ENCODE measurements at places on chromosomes 4 and X.

DNA sequence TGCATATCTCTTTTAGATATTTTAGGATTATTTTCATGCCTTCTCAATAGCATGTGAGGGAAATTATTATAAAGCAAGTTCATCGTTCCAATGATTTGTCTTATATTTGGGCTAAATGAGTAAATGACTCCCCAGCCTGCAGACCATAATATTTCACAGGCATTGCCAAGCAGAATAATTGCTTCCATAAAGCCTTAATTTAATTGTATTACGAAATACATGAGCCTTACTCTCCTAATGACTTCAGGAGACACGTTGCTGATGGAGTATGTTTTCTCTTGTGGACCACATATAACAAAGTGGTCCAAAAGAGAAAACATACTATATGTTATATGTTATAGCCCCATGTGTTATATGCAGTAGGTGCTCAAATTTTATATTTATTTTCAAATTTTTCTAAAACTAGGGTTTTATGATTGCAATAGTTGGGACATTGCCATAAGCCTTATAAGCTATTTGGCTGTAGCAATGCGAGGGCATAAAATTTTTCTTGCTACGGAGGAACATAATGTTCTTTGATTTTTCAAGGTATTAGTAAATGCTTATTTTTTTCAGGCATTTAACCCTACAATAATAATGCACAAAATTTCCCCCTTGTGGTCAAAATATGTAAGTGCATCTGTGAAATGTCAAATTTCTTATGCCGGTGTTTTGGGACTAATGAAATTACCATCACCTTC lies 26.2 kb upstream of the TMPRSS11D start:
- DNase-seq = no peak

DNA sequence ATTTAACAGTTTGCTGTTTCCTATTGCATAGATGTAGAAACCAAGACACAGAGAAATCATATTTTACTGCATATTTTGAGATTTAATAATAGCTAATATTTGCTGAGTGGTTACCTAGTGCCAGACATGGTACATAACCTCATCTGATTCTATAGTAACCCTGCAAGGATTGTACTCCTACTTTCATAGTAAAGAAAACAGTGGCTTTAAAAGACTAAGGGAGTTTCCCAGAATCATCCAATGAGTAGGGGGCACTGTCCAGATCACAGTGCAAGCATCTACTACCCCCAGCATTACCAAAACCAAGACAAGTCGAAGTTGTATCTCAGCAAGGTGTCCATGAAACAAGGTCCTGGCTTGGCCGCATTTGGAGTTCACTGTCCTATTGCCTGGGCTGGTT lies 224.5 kb upstream of the TENM3 start:
- DNase-seq = no peak

DNA sequence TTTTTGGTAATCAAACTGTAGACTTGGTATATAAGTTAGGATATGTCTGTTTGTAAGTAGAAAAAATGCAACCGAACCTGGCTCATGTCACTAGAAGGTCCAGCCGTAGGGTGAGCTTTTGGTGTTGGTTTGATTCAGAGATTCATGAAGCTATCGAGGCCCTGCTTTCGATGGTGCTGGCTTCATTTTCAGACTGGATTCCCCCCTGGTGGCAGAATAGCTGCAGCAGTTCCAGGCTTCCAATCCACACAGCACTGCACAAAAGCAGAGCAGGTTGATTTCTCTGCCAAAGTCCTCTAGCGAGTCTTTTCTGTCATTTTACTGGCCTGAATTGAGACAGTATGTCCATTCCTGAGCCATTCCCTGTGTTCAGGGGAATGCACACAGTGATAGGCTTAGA lies 33.1 kb downstream of the PDK3 start:
- no peak for DNase-seq

GRCh38 chr4:68079928-68080327 lies 49.7 kb downstream of the TMPRSS11F start:
- no peak for DNase-seq

DNA sequence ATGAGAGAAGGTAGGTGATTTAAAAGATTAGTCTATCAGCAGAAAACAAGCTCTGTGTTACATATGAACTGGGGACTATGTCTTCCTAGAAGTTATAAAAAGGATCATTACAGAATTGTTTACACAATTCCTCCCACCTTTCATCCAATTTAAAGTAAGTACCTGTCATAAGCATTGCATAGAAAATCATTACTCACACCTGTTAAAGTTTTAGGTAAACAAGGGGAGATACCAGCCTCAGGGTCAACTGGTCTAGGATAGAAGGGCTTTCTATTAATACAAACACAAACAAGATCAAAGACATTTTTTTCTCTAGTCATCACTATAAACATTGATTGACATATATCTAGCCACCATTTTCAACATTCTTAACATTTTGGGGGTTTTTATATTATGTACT lies 333.9 kb downstream of the ARHGAP24 start:
- no peak for DNase-seq

GRCh38 chr4:55612341-55612740 lies 20.3 kb upstream of the PDCL2 start:
- DNase-seq = no peak
